AG04450 (cell line): ENCODE measurements at places on chromosomes 1 and 21.

GRCh38 chr1:233868461-233868860 is 36.0 kb upstream of the SLC35F3 start:
- DNase-seq = no peak

- DNase-seq = no peak
Observed at GRCh38 chr1:86750530-86750929, 46.2 kb downstream of the SH3GLB1 start.

GRCh38 chr21:45607909-45608295 is 35.6 kb upstream of the PCBP3 start:
- DNase-seq = no peak

DNA sequence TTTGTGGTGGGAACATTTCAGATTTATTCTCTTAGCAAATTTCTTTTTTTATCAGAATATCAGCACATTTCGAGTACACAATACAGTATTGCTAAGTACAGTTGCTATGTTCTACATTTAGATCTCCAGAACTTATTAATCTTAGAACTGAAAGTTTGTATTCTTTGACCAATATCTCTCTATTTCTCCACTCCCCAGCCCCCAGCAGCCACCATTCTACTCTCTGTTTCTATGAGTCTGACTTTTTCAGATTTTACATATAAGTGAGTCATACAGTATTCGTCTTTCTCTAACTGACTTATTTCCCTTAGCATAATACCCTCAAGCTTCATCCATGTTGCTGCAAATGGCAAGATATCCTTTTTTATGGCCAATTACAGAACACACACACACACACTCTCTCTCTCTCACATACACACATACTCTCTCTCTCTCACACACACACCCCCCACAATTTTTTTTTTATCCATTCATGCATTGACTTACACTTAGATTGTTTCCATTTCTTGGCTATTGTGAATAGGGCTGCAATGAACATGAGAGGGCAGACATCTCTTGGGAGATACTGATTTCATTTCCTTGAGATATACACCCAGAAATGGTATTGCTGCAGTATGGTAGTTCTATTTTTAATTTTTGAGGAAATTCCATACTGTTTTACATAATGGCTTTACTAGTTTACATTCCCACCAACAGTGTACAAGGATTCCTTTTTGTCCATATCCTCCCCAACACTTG is 15.7 kb downstream of the RPTN start:
- DNase-seq = no peak

DNA sequence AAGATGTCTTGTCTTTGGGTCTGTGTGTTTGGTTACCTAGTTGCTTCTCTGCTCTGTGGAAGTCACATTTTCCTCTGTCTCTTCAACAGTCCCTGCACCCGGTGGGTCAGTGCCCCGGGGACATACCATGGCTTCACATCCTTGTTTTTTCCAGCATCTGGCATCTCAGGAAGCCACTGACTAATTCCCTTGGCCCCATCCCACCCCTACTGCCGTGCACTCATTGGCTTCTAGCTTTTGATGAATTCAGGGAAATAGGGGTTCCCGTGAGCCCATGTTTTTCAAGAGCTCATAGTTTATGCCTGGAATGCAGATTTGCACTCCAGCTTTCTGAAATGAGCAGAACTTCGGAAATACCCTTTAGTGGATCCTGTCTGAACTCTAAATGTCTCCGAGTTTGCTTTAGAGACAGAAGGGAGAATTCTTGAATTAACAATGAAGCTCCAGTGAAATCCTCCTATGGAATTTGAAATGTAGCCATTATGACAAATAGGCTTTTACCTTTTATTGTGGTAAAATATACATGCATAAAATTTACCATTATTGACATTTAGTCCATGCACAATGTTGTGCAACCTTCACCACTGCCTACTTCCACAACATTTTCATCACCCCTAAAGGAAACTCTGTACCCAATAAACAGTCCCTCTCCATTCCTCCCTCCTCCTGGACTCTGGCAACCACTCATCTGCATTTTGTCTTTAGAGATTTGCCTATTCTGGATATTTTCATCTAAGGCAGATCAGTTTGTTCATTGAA is 67.5 kb downstream of the CLIC6 start:
- no peak for DNase-seq

GRCh38 chr1:168344517-168344916 is 63.8 kb downstream of the TBX19 start:
- no peak for DNase-seq

GRCh38 chr1:30360753-30361152 is 362.6 kb downstream of the MATN1 start:
- no peak for DNase-seq

DNA sequence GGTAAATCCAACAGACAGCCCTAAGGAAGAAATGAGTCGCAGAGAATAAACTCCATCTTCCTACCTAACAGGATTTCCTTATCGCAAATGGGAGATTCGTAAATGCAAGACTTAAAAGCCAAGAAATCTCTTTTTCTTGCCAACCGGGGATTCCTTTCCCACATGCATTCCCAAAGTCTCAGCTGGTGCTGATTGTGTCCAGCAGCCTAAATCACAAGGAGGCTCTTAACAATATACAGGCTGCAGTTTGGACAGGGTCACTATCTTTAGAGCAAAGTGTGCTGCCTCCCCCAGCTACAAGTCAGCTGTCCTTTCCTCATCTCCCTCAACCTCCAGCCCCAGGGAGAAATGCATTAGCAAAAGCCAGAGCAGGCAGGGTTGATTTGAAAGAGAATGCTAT is 189.8 kb upstream of the PLXNA2 start:
- DNase-seq = no peak

GRCh38 chr1:156423422-156424352 is 54.7 kb downstream of the RHBG start:
- no peak for DNase-seq

DNA sequence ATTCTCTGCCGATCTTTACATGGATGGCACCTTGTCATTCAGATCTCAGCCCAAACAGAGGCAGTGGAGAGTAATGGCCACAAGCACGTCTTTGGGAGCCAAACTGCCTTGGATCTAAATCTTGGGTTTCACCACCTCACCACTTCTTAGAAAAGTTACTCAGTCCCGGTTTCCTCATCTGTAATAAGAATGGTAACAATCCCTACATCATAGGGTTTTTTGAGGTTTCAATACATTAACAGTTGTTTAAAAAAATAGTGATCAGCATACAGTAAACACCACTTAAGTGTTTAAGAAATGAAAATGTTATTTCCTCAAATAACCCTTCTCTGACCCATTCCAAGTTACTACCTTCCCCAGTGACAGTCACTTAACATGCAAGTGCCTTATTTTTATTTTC is 38.5 kb upstream of the KCNA3 start:
- no peak for DNase-seq

- DNase-seq = no peak
Observed at GRCh38 chr1:37621326-37621870, 13.3 kb downstream of the RSPO1 start.

GRCh38 chr1:67945733-67946374 is 104.6 kb downstream of the DIRAS3 start:
- DNase-seq = no peak

- no peak for DNase-seq
Observed at GRCh38 chr1:110420874-110421793, 13.6 kb upstream of the LAMTOR5 start.

- DNase-seq = no peak
Observed at GRCh38 chr1:236795757-236796667, 920 bp downstream of the MTR start.

GRCh38 chr1:183987593-183988318 is 49.8 kb downstream of the COLGALT2 start:
- no peak for DNase-seq

GRCh38 chr1:236854605-236854983 is 59.5 kb downstream of the MTR start:
- DNase-seq = peak; percentile 8

DNA sequence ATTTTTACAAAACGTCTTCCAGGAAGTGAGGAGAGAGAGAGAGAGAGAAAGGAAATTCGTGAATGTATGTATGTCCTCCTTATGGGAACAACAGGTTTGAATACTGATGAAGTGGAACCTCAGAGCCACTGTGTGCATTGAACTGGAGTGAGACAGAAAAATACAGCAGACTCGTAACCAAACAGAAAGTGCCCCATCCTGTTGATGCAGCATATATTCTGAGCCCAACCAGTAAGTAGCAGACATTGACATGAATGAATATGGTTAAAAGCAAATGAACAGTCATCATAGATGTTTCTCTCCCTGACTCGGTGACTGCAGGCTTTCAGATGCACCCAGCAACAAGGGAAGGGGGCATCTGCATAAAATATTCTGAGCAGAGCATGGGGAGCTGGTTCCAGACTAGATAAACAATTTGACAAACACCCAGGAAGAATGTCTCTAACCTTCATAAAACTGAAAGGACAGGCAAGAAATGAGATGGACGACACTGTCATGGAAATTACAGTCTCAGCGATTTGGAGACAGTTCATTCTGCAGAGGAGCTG is 471.0 kb upstream of the PBX1 start:
- DNase-seq = no peak

- DNase-seq = no peak
Observed at GRCh38 chr1:175646439-175647209, 96.8 kb downstream of the TNR start.

- DNase-seq = no peak
Observed at GRCh38 chr21:38766987-38767722, 38.6 kb upstream of the ETS2 start.

GRCh38 chr21:45698493-45699184 is 55.1 kb downstream of the PCBP3 start:
- peak; percentile 55 for DNase-seq

GRCh38 chr1:153774780-153775457 is at the start of gene SLC27A3:
TSS of gene SLC27A3 (plus strand) at chr1:153775407. CDS start at chr1:153775498, 91 bp downstream.
- no peak for DNase-seq

- no peak for DNase-seq
Observed at GRCh38 chr1:53640701-53641075, 98.3 kb downstream of the GLIS1 start.

- no peak for DNase-seq
Observed at GRCh38 chr1:43660355-43660754, 10.4 kb downstream of the KDM4A start.

- no peak for DNase-seq
Observed at GRCh38 chr21:17949421-17949820, 130.3 kb upstream of the C21orf91 start.

- no peak for DNase-seq
Observed at GRCh38 chr1:227424159-227424680, 105.9 kb upstream of the CDC42BPA start.

DNA sequence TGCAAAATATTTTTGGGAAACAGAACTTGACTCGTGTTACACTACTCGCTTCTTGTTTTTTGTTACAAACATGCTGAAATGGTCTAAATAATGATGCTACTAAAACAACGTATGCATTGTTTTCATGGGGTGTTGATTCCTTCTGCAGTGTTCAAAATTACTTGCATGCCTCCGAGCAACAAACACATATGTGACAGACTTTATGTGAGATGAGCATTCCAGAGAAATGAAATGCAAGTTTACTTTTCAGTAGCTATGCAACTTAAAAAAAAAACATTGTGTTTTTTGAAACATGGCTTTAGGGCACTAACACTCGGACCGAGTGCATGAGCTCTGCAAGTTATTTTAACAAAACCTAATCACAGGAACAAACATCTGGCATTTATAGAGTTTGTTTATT is 84.8 kb downstream of the CAMTA1 start:
- no peak for DNase-seq
